Activated gamma-delta T cell treated with Interleukin-2 at 50 U/mL for 16 hours (primary cell): ENCODE measurements at places on chromosomes 12 and 14.

- DNase-seq, result no peak
Measured at GRCh38 chr14:82075566-82075965, 541.9 kb upstream of the SEL1L start.

DNA sequence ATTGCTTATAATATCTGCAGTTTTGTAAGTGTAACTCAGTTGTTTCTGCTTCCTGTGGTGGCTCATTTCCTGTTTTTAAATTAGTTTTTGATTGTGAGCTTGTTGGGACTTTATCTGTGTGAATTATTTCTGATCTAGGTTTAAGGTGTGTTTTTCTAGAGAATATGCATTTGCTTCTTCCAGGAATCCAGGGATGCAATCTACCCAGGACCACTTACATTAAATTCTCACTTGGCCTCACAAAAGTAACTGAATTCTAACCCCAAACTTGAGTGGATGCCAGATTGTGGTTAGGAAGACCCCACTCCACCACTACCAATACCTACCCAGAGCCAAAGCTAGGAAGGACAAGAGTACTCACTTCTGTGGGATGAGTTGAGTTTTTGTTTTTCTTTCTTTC lies 11.9 kb downstream of the STYX start:
- no peak for DNase-seq

DNA sequence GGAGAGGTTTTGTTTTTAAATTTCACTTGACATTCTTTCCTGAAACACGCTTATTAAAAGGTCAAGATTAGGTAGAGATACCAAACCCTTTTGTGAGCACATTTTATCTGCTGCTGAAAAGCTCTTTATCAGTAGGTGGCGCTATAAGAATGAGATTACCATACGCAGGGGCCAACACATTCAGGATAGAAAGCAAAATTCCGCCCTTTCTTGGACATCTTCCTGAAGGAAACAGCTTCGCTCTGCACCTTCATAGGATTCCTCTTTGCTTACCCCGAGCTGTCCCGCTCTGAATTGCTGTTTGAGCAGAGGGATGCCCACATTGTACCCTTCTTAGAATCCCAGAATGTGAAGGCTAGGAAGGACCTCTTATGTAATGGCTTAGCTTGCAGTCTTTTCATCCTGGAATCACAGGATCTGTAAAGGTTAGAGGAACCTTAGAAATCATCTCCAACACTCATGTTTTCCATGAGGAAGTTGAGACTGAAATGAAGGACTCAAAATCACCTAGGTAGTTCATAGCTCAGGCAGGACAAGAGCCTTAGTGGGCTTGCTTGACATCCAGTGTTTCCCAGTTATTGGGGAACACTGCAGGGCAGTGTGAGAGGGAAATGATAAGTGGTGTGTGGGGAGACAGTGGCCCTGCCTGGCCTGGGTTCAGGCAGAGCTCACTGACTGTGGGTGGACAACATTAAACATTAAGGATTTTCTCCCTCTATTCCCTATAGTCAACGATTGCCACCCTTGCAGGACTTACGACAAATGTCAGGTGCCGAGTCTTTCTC lies 38.7 kb upstream of the CRY1 start:
- DNase-seq, result peak; percentile 5

- no peak for DNase-seq
Measured at GRCh38 chr12:100703337-100703736, 91.2 kb upstream of the ANO4 start.

GRCh38 chr14:61726778-61727658 lies 31.7 kb downstream of the HIF1A start:
- no peak for DNase-seq

- DNase-seq, result no peak
Measured at GRCh38 chr12:47875746-47876439, 28.9 kb downstream of the VDR start.

GRCh38 chr12:98185606-98186005 lies 329.8 kb upstream of the TMPO start:
- no peak for DNase-seq

DNA sequence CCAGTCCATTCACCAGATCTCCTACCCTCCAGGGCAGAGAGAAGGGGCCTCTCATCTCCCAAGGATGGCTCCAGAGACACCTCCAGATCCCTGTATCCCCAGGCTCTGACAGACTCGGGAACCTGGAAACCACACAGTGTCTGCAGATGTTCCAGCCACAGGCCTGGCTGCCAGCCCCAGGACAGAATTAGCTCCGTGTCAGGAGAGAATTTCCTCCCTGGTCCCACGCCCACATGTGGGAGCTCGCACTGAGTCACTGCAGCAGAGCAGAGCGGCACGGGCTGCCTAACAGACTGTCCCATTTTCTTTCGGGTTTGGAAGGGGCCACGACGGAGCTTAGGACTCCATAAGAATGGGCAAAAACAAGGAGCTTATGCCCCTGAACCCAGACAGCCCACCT lies 33.6 kb downstream of the CMKLR1 start:
- no peak for DNase-seq

DNA sequence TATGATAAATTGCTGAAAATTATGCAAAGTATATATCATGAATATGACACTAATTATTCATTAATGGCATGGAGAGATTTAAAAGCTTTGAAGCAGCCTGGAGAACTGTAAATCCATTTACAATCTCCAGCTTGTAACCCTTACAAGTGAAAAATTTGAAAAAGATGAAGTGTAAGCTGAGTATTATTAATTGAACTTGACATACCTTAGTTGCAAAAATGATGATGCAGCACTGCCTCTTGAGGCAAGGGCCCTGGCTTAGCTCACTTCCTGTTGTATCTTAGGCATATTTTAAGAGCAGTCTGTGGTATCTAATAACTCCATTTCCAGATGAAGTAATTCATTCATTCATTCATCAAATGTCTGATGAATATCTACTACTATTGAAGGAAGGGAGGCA lies 158.6 kb downstream of the ANO4 start:
- no peak for DNase-seq

- DNase-seq, result no peak
Measured at GRCh38 chr14:41623736-41624135, 17.1 kb downstream of the LRFN5 start.

- DNase-seq, result no peak
Measured at GRCh38 chr12:130647814-130648213, 68.3 kb downstream of the RIMBP2 start.

DNA sequence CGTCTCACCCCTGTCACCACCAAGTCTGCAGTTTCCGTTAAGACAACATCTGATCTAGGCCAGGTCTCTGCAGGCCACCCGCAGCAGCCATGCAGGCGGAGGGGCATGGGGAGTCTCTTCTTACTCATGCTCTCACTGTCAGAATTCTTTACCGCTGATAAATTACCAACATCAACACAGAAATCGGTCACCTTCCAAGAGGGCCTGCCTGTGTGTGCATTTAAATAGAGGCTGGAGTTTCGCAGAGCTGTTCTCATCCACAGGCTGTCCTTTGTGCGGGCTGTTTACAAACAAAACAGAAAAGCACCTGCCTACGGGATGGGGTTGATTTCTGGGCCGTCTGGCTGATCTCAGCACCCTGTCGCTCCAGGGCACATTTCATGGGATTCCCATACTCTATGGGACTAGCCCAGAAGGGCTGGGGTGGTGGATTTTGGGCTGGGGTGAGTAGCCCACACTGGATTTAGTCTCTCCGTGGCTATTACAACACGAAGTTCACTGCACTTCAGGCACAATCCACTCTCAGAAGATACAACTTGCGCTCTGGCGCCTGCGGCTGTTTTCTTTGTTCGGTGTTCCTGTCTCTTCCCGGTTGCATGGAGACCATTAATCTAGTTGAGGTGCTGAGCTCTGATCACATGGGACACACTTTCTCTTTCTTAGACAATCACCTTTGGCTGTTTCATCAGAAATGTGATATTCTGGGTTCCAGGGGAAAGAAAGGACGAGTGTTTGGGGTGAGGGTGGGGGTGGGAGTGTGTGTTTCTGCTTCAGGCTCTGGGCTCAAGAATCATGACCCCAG lies 331.1 kb downstream of the GLT1D1 start:
- no peak for DNase-seq

GRCh38 chr14:77752799-77753516 lies 8.0 kb downstream of the SNW1 start:
- no peak for DNase-seq

DNA sequence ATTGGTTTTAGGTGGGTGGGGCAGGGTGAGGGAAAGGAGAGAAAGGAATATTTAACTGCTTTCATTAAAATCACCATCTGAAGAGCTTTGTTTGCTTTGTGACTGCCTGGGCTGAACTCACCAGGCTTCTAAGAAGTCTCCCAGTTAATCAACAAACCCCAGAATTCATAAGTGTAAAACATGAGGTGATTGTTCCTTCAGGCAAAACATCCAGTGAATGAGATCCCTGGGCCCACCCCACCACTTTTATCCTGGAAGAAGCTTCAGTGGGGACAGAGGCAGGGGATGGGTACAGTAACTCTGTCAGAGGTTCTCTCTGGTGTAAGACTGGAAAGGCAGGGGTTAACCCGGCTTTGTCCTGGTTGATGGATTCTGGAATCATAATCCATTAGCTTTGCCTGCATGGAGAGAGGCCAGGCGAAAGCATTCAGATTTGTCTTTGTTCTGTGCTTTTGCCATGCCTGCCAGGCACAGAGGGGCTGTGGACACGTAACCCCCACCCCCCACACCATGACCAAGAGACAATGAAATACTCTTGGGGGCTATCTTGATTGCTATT lies 16.7 kb downstream of the PDE1B start:
- no peak for DNase-seq

DNA sequence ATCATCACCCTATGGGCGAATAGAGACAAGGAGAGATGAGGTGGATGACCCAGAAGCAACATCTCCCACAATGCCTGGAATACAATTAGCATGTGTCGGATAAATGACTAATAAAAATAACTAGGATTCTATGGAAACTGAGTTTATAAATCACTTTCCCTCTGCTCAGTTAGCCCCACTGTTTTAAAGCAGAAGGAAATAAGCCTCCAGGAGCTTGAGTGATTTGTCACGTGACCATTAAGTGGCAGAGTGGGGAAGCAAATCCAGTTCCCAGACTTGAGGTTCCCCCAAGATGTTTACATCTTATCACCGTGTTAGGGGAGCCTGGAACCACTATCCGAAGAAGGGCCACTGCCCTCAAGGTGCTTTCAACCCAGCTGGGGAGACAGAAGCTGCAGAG lies 136.5 kb upstream of the CCND2 start:
- no peak for DNase-seq

DNA sequence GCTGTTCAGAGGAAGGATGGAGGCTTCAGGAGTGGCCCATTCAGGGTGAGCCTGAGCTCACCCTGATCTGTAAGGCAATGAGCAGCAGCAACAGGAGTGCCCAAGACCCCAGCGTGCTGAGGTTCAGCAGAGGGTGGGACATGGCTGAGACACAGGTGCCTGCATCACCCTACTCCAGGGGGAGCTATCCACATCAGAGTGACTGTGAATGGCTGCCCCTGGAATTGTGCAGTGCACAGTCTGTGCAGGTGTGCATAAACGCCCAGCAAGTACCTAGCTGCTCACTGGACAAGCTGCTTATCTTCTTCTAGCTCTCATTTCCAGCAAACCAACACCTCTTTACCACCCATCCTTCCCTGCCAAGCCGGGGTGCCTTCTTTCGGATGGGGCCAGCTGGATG lies 140.6 kb upstream of the PRMT8 start:
- no peak for DNase-seq

DNA sequence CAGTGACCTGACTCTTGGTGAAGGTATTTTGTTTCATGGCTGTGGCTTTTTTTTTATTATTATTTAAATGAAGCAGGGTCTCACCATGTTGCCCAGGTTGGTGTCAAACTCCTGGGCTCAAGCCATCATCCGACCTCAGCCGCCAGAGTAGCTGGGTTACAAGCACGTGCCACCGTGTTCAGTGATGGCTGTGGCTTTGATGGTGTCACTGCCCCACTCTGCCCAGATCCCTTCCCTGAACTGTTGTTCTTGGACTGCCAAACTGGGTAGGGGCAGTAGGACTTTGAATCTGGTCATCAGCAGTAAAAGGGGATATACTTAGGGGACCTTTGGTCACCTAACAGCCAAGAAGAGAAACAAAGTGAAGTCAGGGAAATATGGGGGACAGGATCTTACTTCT lies 19.4 kb downstream of the B4GALNT3 start:
- DNase-seq, result no peak

DNA sequence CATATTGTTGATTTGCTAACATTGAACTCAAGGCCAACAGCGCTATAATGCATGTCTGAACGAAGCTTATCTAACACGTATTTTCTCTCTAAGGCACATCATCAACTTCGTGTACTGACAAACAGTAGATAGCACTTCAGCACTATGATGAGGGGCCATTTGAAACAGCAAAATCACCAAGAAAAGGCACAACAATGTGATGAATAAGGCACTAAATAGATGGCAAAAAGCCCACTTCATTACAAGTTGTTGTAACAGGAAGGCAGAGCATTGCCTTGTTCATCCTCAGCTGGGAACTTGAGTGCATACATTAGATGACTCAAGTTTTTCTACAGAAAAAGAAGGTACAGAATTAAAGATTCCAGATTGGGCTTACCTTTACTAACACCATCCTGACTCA lies 75.2 kb downstream of the LIN7A start:
- DNase-seq, result no peak

GRCh38 chr14:70748422-70748821 lies 60.9 kb downstream of the MAP3K9 start:
- no peak for DNase-seq

DNA sequence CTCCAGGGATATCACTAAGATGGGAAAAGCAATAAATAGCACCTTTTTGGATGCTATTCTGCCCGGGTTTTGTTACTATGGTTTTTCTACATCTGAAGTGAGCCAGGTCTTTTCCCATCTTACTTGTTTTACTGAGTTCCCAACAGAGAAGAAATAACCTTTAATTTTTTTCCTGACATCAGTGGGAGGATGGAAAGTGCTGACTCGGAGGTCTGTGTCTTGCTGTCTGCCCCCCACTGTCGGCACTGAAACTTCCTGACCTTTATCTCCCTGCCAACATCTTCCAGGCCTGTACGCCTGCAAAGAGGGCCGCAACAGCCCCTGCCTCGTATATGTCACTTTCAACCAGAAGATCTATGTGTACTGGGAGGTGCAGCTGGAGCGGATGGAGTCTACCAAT lies 11.0 kb downstream of the ITFG2 start:
- no peak for DNase-seq

DNA sequence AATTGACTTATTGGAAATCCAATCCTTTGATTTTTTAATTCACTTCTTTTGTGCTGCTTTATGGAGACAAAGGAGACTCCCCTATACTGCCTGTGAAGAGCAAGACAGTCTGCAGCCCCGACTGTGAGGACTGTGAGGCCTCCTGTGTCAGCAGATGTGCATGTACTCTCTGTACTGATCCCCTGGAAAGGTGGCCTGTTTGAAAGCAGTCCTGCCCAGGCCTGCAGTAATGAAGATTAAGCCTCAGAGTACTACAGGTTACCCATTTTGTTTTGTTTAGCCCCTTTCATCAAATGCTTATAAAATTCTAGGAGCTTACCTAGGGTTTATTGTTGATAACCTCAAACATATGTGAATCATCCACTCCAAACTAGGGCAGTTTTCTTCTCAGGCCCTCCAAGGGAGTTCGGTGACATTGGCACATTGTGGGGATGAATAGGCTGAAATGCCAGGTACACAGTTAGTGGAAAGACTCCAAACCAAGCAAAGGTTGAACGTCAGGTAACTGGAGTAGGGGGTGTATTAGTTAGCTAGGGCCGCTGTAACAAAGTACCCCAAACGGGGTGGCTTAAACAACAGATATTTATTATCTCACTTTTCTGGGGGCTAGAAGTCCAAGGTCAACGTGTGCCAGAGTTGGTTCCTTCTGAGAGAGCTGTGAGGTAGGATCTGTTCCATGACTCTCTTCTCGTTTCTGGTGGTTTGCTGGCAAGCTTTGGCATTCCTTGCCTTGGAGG lies 208.7 kb upstream of the BCL2L14 start:
- no peak for DNase-seq

GRCh38 chr14:101465795-101466448 lies 95.4 kb upstream of the DIO3 start:
- DNase-seq, result no peak
